ENCODE measurements at places on chromosomes 16 and 17. TPM values are rescaled to one million over a fixed set of nuclear protein-coding genes. Genes with fewer than 3 reads are reported as not detected.

RAPGEFL1 gene
- 14.2 TPM for polyA plus RNA-seq

MYH13 gene
- not detected for polyA plus RNA-seq

AIPL1 gene
- polyA plus RNA-seq = not detected

THUMPD1 gene
- polyA plus RNA-seq = 11.3 TPM

ENO3 gene
- polyA plus RNA-seq = 5.5 TPM

GAST gene
- polyA plus RNA-seq = not detected

NEUROD2 gene
- 8.1 TPM for polyA plus RNA-seq

KRT20 gene
- not detected for polyA plus RNA-seq

CHST5 gene
- polyA plus RNA-seq = 0.49 TPM

APOBR gene
- polyA plus RNA-seq = 0.90 TPM

CCL5 gene
- polyA plus RNA-seq = 3.0 TPM

TMC8 gene
- polyA plus RNA-seq = 0.92 TPM

ALOX15 gene
- polyA plus RNA-seq = not detected

SLC38A8 gene
- 4.1 TPM for polyA plus RNA-seq

HOXB1 gene
- not detected for polyA plus RNA-seq

C1QL1 gene
- polyA plus RNA-seq = 47.6 TPM

KRT222 gene
- polyA plus RNA-seq = 1.4 TPM

SYCE1L gene
- polyA plus RNA-seq = 9.3 TPM

IGSF6 gene
- polyA plus RNA-seq = 1.3 TPM

CBX2 gene
- 36.4 TPM for polyA plus RNA-seq

SLC16A13 gene
- polyA plus RNA-seq = 1.8 TPM

CCL8 gene
- not detected for polyA plus RNA-seq

PRSS22 gene
- not detected for polyA plus RNA-seq

KIF18B gene
- polyA plus RNA-seq = 10.9 TPM

GGT6 gene
- polyA plus RNA-seq = 0.17 TPM

C16orf90 gene
- not detected for polyA plus RNA-seq

CX3CL1 gene
- 23.2 TPM for polyA plus RNA-seq

GRAP gene
- 2.7 TPM for polyA plus RNA-seq

KRTAP1-1 gene
- not detected for polyA plus RNA-seq

CYTH1 gene
- polyA plus RNA-seq = 33.6 TPM

EME1 gene
- polyA plus RNA-seq = 6.0 TPM

CDRT15 gene
- not detected for polyA plus RNA-seq
